ENCODE measurements at places on chromosomes 3 and 15. TPM values are rescaled to one million over a fixed set of nuclear protein-coding genes. Genes with fewer than 3 reads are reported as not detected.

DNA sequence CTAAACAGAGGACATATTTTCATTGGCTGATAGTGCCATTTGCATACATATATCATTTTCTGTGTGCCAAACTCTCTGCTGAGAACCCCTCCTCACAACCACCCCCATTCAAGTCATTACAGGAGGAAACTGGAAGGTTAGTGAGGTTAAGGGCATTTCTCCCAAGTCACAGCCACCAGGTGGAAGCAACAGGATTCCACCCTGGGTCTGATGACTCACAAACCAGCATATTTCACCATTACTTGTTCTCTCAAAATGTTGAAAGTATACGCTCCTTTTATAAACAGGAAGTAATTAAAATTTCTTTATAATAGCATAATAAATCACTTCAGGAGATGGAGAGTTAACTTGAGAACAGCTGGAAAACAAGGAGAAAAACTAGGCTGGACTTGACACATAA lies 398.6 kb upstream of the WNT5A start:
- DNase-seq: no peak

SLC12A8 gene
- 13.6 TPM for total RNA-seq

GLDN gene
- total RNA-seq: not detected

DNA sequence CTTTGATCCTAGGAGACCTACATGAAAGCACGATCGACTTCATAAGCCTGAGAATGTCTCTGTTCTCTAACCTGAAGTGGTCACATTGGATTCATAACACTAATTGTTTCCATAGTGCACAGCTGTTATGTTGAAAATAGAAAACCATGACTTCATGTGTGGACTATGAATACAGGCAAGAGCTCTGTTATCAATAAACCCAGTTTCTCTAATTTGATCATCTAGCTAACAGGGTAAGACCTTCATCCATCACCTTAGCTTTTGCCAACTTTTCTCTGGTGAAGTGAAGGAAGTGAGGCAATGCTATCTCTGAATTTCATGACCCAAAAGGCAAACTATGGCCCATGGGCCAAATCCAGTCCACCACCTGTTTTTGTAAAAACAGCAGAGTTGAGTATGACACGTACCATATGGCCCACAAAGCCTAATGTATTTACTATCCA lies 27.2 kb downstream of the ABI3BP start:
- DNase-seq: no peak

FMN1 gene
- total RNA-seq: 4.5 TPM

GRCh38 chr3:165920984-165921383 lies 83.8 kb upstream of the BCHE start:
- DNase-seq: no peak

GRCh38 chr3:24646790-24647189 lies 152.1 kb upstream of the THRB start:
- no peak for DNase-seq

GRCh38 chr3:97901313-97902248 lies 70.7 kb downstream of the RIOX2 start:
- no peak for DNase-seq

GRCh38 chr3:184842433-184842832 lies 30.5 kb downstream of the VPS8 start:
- no peak for DNase-seq
